Activated CD4-positive, alpha-beta memory T cell treated with anti-CD3 and anti-CD28 coated beads for 36 hours (primary cell): ENCODE measurements at places on chromosomes 1 and 21. TPM values are rescaled to one million over a fixed set of nuclear protein-coding genes. Genes with fewer than 3 reads are reported as not detected.

GRCh38 chr1:101100674-101101073, 75.1 kb upstream of the DPH5 start:
- no peak for DNase-seq

DNA sequence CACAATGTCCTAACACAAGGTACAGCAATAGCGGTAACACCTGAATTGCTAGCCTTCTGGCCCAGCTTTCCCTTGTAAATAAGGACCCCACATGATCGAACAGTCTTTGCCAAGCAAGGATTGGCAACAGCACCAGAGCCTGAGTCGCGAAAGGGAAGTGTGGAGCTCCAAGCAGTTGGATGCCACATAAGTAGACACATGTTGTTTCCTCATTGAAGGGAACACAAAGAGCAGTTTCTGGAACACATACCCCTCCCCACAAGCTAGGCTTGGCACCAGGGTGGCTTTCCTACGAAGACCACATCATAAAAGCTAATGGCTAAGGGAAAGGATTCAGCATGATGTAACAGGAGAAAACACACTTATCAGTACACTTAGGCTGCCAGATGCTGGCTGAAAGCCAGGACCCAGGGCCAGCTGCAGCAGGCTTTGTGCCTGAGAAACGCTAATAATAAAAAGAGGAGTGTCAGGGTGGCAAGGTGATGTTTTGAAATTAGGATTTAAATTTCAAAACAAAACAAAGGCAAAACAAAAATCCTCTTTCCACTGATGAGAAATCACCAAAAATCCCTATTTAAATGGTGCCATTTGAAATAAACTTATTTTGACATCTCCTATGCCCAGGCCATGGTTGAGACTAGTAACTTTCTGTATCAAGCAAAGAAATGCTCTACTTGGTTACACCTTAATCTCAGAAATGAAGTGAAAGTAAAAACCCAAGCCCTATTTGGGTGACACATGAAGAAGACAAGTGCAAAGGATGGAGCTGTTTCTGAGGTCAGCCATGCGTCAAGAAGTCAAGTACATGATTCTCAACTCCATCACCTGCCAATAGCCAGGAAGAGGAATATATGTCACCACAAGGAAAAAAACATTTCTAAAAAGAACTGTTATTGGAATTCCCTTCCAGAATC, 11.9 kb upstream of the CPLANE2 start:
- no peak for DNase-seq

- DNase-seq: no peak
Observed at GRCh38 chr1:217506878-217507277, 124.0 kb downstream of the GPATCH2 start.

GRCh38 chr1:174232761-174233160, 73.4 kb downstream of the RABGAP1L start:
- no peak for DNase-seq

- no peak for DNase-seq
Observed at GRCh38 chr1:228108742-228109072, 392 bp downstream of the MRPL55 start.

DNA sequence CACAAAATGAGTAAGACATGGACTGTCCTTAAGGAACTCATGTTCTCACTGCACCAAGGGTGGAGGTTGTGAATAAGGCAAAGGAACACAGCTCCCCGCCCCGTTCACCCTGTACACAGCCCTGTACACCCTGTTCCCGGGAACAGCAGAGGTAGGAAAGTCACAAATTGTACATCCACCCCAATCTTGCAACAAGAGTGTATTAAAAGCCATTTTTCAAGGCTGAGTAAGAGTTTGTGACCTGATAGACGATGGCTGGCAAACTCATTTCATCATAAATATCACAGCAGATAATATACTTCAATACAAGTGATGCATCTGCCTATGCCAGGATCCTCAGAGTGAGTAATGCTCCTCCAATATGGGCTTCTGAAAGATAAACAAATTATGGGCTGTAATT, 52.5 kb upstream of the CAMK1G start:
- DNase-seq: no peak

The KCNN3 gene
- 0.14 TPM for total RNA-seq

The CLDN14 gene
- not detected for total RNA-seq

The FAM3B gene
- not detected for total RNA-seq

The OR2M3 gene
- not detected for total RNA-seq
